Activated naive CD8-positive, alpha-beta T cell treated with anti-CD3 and anti-CD28 coated beads, Interleukin-2, amount 10 ng/mL, durations not matched to agents 7 days and 5 days (primary cell): ENCODE measurements at places on chromosomes 16 and 17.

DNA sequence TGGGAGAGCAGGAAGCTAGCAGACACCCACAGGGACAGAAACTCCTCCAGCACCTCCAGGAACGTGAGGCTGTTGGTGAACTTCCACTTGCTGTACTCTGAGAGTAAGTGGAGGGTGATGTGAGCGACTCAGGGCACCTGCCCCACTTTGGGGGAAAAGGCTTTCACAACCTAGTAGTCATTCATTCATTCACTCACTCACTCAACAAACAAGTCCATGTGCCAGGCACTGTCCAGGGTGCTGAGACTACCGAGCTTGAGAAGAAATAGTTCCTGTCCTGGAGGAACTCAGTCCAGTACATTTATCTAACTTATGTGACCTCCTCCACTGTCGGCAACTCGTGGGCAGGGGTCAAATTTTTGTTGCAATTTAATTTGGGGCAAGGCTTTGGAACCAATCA lies 26.6 kb downstream of the LGALS9 start:
- DNase-seq = no peak
- H3K27me3 ChIP-seq = no peaks in the 10 kb centered on the region
- no peaks in the 10 kb centered on the region for H3K36me3 ChIP-seq
- H3K4me1 ChIP-seq = peaks cover 8% of the 10 kb centered on the region
- no peak overlapping the region for H3K4me3 ChIP-seq
- H3K27ac ChIP-seq = no peak overlapping the region

DNA sequence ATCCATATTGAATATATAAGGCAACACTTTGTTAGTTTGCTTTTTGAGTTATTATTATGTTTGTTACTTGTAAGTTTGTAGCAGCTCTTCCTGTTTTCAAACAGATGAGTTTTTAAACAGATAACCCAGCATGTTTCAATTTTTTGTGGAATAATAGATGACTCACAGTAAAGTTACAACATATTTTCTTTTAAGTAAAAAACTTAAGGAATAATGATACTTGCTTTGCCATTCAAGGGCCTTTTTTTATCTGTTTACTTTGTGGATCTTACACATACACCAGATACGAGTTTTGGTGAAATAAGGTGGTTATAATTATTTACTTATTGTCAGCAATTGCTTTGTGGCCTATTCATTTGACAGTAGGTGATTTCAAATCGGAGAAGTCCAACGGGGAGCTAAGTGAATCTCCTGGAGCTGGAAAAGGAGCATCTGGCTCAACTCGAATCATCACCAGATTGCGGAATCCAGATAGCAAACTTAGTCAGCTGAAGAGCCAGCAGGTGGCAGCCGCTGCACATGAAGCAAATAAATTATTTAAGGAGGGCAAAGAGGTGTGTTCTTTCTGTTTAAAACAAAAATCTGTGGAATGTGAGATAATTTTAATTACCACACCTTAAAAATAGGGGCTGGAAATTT lies 66.3 kb downstream of the BPTF start:
- peaks cover 5% of the 10 kb centered on the region for H3K4me1 ChIP-seq
- peaks cover 27% of the 10 kb centered on the region for H3K36me3 ChIP-seq
- no peak overlapping the region for H3K4me3 ChIP-seq
- H3K27me3 ChIP-seq = no peaks in the 10 kb centered on the region

GRCh38 chr16:48383877-48384519 lies 1.2 kb downstream of the SIAH1 start:
- H3K27ac ChIP-seq = peak overlapping the region; percentile 90
- H3K27me3 ChIP-seq = no peaks in the 10 kb centered on the region
- peak overlapping the region; percentile 95 for H3K4me3 ChIP-seq
- H3K4me1 ChIP-seq = peaks cover 26% of the 10 kb centered on the region
- DNase-seq = no peak
- H3K36me3 ChIP-seq = peaks cover 3% of the 10 kb centered on the region

DNA sequence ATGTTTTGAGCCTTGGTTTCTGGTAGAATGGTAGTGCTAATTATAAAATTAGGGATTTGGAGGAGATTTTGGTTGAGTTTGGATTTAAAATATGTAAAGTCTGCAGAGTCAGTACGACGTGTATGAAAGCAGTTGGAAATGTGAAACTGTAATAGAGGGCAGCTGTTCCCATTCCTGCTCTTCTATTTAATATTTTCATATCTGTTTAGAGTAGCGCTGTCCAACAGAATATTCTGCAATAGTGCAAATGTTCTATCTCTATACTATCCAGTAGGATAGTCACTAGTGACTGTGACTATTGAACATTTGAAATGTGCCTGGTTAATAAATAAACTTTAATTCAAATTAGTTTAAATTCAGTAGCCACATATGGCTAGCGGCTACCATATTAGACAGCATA lies 443.4 kb upstream of the SOX9 start:
- no peaks in the 10 kb centered on the region for H3K36me3 ChIP-seq
- H3K4me3 ChIP-seq = no peak overlapping the region
- no peak overlapping the region for H3K27ac ChIP-seq
- no peaks in the 10 kb centered on the region for H3K27me3 ChIP-seq
- no peak for DNase-seq

- H3K36me3 ChIP-seq = no peaks in the 10 kb centered on the region
- H3K4me1 ChIP-seq = no peaks in the 10 kb centered on the region
- no peaks in the 10 kb centered on the region for H3K27me3 ChIP-seq
- H3K4me3 ChIP-seq = no peak overlapping the region
- no peak overlapping the region for H3K27ac ChIP-seq
Observed at GRCh38 chr16:80045861-80046260, 445.3 kb upstream of the MAF start.

- no peak overlapping the region for H3K4me3 ChIP-seq
- DNase-seq = no peak
- H3K4me1 ChIP-seq = peaks cover 2% of the 10 kb centered on the region
- H3K27me3 ChIP-seq = peaks cover 3% of the 10 kb centered on the region
- no peaks in the 10 kb centered on the region for H3K36me3 ChIP-seq
- no peak overlapping the region for H3K27ac ChIP-seq
Observed at GRCh38 chr17:62666801-62667591, 39.5 kb downstream of the MRC2 start.

DNA sequence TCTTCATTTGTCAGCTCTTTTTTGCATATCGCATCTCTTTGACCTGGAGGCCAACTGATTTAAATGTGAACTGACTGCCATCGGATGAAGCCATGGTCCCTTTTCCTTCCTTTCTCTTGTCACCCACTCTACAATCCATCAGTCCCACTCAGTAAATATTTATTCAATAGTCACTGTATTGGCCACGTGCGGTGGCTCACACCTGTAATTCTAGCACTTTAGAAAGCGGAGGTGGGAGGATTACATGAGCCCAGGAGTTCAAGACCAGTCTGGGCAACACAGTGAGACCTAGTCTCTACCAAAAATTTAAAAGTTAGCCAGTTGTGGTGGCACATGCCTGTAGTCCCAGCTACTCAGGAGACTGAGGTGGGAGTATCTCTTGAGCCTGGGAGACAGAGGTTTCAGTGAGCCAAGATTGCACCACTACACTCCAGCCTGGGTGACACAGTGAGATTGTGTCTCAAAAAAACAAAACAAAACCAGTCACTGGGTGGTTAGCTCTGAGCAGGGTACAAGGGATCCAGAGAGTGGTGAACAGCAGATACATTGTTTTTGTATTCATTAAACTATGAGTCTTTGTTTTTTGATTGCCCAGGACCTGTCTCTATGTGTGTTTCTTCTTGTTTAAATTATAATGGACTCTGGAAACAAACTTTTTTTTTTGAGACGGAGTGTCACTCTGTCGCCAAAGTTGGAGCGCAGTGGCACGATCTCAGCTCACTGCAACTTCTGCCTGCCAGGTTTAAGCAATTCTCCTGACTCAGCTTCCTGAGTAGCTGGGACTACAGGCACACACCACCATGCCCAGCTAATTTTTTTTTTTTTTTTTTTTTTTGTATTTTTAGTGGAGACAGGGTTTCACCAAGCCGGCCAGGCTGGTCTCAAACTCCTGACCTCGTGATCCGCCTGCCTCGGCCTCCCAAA lies 6.9 kb downstream of the PHAF1 start:
- no peak for DNase-seq
- no peak overlapping the region for H3K27ac ChIP-seq
- peaks cover 9% of the 10 kb centered on the region for H3K36me3 ChIP-seq
- no peak overlapping the region for H3K4me3 ChIP-seq
- H3K4me1 ChIP-seq = peaks cover 11% of the 10 kb centered on the region
- H3K27me3 ChIP-seq = no peaks in the 10 kb centered on the region
